ENCODE measurements at places on chromosomes 2 and 18.

DNA sequence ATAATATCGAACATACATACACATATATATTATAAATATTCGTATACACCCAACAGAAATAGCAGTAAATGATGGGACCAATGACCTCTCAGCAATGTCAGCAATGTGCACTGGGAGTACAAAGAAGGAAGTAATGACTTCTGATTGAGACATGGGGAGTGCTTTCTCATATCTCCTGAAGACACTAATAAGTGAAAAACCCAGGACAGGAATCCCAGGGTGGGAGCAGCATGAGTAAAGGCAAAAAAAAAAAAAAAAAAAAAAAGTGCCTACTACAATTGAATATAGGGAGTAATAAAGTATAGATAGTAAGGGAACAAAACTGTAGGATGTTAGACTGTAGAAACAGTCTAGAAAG lies 491.3 kb downstream of the IRS1 start:
- no peak for DNase-seq

- DNase-seq: no peak
Observed at GRCh38 chr2:182384860-182385259, 42.0 kb downstream of the PDE1A start.

- peak; percentile 42 for DNase-seq
Observed at GRCh38 chr2:170930131-170930990, 1.3 kb downstream of the GORASP2 start.

- DNase-seq: no peak
Observed at GRCh38 chr2:48205137-48205798, 299.0 kb upstream of the FBXO11 start.

GRCh38 chr18:31563778-31564177 lies 27.9 kb upstream of the TTR start:
- no peak for DNase-seq

DNA sequence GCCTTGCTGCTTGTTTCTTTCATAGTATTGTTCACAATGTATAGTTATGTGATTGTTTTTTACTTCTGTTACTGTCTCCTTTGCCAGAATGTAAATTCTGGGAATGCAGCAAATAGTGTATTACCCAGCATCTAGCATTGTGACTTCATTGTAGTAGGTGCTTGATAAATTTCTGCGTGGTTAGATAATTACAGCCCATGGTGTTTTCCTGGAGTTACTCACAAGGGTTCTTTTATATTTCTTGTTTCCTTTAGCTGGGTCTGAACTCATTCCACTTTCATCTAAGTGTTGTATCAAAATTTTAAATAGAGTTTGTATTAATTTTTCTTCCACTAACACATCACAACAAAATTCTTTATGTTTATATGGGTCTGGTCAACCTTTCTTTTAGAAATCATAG lies 132.6 kb downstream of the MAP4K4 start:
- no peak for DNase-seq

GRCh38 chr2:179592167-179592936 lies 269.1 kb downstream of the ZNF385B start:
- DNase-seq: no peak

DNA sequence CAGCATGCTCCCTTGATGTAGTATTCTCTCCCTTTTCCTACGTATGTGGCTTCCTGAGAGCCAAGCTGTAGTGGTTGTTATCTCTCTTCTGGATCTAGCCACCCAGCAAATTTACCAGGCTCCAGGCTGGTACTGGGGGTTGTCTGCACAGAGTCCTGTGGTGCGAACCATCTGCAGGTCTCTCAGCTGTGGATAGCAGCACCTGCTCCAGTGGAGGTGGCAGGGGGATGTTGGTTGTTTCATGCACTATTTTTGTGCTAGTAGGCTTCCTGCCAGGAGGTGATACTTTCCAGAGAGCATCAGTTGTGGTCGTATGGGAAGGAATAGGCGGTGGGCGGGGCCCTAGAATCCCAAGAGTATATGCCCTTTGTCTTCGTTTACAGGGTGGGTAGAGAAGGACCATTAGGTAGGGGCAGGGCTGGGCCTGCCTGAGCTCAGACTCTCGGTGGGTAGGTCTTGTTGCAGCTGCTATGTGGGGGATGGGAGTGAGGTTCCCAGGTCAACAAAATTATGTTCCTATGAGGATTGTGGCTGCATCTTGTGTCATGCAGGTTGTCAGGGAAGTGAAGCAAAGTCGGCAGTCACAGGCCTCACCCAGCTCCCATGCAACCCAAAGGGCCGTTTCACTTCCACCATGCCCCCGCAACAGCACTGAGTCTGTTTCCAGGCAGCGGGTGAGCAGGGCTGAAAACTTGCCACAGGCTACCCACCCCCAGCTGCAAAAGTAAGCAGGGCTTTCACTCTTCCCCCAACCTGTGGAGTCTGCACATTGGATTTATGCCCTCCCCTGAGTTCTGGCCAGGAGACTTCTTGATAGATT lies 1139.5 kb downstream of the BCL11A start:
- no peak for DNase-seq

DNA sequence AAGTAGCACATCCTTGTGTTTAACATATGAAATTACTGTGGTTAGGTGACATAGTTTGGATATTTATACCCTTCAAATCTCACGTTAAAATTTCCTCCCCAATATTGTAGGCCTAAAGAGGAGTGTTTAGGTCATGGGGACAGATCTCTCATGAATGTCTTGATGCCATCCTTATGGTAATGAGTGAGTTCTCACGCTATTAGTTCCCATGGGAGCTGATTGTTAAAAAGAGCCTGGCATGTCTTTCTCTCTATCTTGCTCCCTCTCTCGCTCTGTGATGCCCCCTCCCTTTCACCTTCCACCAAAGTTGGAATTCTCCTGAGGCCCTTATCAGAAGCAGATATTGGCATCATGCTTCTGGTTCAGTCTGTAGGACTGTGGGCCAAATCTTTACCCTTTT lies 660.1 kb downstream of the ADCYAP1 start:
- no peak for DNase-seq

- DNase-seq: no peak
Observed at GRCh38 chr2:78870343-78870967, 155.0 kb upstream of the REG3G start.

- DNase-seq: peak; percentile 55
Observed at GRCh38 chr2:68196120-68196716, 38.5 kb downstream of the PNO1 start.

DNA sequence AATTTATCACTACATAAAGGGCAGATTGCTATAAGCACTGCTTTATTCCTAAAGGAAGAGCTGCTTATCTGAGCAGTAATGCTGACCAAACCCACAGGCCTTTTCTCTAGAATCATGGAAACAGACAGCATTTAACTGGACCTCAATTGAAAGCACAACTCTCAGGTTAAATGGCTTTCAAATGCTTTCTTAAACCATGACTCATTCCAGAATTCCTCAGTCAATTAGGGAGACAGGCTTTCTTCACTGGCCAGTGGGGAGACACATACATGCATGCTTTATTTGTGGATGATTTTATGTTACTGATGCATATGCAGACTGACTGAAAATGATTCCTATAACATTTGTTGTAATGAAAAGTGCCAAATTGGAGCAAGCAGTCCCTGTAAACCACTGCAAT lies 114.6 kb downstream of the ACVR1 start:
- DNase-seq: no peak

DNA sequence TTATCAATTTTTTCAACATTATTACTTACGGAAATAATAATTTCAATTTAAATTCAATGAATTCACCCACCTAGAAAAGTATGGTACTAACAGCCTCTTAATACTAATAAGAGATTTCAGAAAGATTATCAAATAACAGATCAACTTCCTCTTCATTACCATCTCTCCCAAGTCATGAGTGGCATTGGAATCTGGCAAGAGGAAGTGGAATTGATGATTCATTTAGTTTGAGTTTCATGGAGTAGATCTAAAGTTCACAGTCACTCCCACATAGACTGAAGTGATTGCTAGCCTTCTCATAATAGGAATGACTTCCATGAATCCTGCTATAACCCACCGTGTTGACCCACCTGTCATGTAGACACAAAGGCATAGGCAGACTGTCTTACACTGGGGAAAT lies 77.7 kb upstream of the WDR75 start:
- DNase-seq: no peak

DNA sequence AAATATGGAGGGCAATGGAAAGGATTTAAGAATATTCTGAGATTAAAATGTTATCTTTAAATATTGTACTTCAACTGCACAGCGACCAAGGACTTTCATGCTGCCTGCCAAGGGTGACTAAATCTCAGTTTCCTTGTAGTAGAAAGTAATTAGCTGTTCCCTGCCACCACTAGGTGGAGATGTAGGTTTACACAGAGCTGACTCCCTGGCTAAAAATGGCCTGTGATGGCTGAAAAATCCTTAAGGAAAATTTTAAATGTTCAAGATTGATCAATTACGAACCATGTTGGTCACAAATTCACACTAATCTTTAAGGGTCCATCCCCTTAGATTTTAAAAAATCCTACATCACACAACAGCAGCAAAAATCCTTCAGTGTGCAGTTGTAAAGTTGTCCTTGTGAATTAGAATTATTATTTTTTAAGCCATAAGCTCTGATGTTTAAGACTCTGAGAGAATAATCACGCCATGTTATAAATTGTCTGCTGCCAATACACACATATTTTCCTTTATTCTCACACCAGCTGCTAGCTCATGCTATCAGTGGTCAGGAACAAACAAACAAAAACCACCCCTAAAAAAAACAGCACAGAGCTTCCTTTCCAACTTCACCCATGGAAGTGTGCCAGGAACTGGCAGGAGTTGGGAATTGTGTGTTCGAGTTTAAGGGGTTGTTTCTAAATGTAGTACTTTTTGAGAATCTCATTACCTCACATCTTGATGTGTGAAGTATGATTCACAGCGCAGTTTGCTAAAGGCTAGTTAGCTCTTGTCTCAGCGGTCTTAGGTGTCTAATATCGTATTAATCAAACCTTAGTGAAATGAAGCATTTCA lies 399.8 kb downstream of the TMEM182 start:
- no peak for DNase-seq

- DNase-seq: no peak
Observed at GRCh38 chr2:237786936-237787335, 11.6 kb upstream of the RBM44 start.

Measured in activated CD4-positive, alpha-beta T cell treated with anti-CD3 and anti-CD28 coated beads for 4 hours (primary cell).